ENCODE measurements at places on chromosomes 4 and X.

DNA sequence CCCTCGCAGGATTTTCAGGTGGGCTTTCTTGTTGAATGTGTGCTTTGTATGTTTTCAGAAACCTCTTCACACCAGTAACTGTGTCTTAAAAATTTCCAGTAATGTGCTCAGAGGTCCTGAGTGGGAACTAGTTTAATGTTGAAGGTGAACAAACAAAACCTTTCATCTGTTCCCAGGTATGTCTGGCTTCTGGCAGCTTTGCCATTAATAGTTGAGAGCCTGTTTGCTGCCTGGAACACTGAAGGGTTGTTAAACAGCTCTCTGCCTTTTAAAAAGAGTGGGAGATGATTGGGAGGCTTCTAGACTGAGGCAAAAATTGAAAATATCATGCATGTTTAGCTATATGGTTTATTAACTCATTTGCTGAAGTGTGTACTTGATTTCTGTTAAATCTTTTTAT is 161.2 kb upstream of the AGTR2 start:
- DNase-seq, result no peak

GRCh38 chrX:104789784-104790183 is 223.8 kb downstream of the IL1RAPL2 start:
- no peak for DNase-seq

DNA sequence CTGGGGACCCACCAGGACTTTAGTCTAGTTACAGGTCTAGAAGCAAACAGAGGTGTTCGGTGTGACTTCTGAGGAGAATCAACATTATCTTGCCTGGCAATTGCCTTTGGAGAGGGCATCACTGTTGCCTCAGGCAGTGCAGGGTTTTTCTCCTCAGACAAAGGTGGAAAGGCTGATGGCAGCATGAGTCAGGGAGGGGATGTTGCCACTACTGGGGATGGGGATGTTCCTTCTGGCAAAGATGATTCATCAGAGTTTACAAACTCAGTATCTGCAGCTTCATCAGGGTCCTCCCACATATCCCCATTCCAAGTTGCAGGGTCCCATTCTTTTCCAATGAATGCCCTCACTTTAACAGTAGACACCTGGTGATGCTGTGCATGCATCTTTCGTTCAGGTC is 91.3 kb upstream of the GALNTL6 start:
- no peak for DNase-seq

GRCh38 chr4:167642250-167642649 is 408.0 kb upstream of the SPOCK3 start:
- no peak for DNase-seq

- no peak for DNase-seq
Observed at GRCh38 chr4:144313370-144313769, 172.9 kb upstream of the GYPA start.

Measured in stimulated activated CD8-positive, alpha-beta memory T cell treated with anti-CD3 and anti-CD28 coated beads, Interleukin-4, amount 100 ng/mL, for 24 hours (primary cell).